ENCODE measurements at places on chromosomes 6 and 20.

GRCh38 chr6:133767357-133767970 is 121.4 kb upstream of the TCF21 start:
- no peak overlapping the region for H3K4me3 ChIP-seq
- H3K36me3 ChIP-seq: no peaks in the 10 kb centered on the region
- no peak overlapping the region for H3K27ac ChIP-seq

- no peaks in the 10 kb centered on the region for H3K4me1 ChIP-seq
- H3K4me3 ChIP-seq: no peak overlapping the region
- H3K36me3 ChIP-seq: no peaks in the 10 kb centered on the region
- H3K27ac ChIP-seq: no peak overlapping the region
- peaks cover 18% of the 10 kb centered on the region for H3K27me3 ChIP-seq
Measured at GRCh38 chr6:28615955-28616747, 90.5 kb downstream of the GPX5 start.

GRCh38 chr6:52675372-52675771 is 4.5 kb downstream of the TMEM14A start:
- no peak overlapping the region for H3K27ac ChIP-seq
- H3K4me1 ChIP-seq: peaks cover 19% of the 10 kb centered on the region
- no peaks in the 10 kb centered on the region for H3K27me3 ChIP-seq
- peaks cover 24% of the 10 kb centered on the region for H3K36me3 ChIP-seq

DNA sequence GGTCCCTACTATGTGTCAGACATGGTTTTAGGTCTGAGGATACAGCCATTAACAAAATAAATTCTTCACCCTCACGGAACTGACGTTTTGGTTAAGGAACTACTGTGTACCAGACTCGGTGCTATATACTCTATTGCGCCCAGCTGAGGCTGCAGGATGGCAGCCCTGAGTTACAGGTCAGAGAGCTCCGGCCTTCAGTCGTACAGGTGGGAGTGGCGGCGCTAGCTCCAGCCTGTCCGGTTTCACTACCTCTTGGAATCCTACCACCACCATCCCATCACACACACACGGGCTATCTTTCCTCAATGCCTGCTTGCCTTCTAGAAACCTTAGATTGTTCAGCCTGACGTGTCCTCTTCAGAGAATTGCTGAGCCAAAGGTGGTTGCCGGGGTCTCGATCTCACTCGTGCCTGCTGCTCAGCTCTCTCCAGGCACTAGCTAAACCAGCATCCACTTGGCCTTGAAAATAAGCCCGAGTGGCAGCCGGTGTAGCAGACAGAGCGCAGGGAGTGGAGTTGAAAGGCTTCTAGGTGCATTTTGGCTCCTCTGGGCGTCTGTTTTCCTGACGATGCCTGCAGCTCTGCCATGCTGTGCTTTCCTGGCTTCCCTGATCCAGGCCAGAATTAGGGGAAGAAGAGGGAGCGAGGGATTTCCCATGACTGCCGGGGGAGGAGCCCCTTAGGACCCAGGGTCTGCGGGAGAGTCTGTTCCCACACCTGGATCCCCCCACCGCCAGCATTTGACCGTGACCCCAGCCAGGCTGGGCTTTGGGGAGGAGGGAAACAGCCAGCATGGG is 1.1 kb upstream of the TCF15 start:
- H3K27ac ChIP-seq: no peak overlapping the region
- peaks cover 71% of the 10 kb centered on the region for H3K27me3 ChIP-seq
- no peak for DNase-seq
- no peaks in the 10 kb centered on the region for H3K36me3 ChIP-seq
- H3K4me1 ChIP-seq: no peaks in the 10 kb centered on the region
- H3K4me3 ChIP-seq: no peak overlapping the region

GRCh38 chr6:134247231-134247833 is 70.6 kb downstream of the SGK1 start:
- H3K4me1 ChIP-seq: peaks cover 4% of the 10 kb centered on the region
- H3K4me3 ChIP-seq: no peak overlapping the region
- H3K27ac ChIP-seq: no peak overlapping the region
